ENCODE measurements at places on chromosomes 7 and 10.

DNA sequence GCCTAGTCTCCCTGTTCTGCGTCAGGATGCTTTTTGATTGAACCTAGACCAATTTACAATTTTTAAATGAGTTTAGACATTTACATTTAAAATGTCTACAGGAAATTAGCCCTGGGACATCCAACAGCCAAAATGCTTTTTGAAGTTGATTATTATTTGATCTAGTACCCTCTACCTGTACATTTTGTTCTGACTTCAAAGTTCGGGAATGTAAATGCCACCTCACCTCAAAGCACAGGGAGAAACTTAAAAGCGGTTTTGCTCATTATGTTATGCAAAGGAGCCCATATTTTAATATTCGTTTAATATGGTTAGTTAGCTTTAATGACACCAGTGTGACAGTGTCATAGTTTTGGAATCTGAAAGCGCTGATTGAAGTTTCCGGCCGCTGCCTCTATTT, 80.1 kb upstream of the FAM204A start:
- no peak for DNase-seq

DNA sequence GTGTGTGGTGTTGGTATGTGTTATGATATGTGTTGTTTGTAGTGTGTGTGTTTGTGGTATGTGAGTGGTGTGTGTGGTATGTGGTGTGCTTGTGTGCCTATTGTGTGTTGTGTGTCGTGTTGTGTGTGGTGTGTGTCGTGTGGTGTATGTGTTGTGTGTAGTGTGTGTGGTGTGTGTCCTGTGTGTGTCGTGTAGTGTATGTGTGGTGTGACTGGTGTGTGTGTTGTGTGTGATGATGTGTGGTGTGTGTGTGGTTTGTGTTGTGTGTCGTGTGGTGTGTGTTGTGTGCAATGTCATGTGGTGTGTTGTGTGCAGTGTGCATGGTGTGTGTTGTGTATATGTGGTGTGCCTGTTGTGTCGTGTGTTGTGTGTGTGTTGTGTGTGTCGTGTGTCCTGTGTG, 144.6 kb downstream of the DNAJB6 start:
- DNase-seq: no peak

DNA sequence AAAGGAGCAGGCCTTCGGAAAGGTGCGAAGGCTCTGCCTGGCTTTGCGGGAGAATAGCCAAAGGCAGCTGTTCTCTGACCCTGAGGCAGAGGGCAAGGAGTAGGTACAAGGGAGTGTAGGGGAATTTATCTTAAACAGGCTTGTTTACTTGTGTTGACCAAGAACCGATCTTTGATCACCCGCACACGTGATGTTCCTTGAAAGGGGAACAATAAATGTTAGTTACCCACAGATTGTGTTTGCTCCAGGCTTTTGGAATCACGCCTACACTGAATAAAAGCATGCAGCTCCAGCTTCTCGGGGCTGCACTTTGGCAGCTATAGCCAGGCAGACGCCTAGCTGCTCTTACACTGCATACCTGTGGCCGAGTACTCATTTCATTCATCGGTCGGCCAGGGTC, 420.8 kb downstream of the PHF14 start:
- DNase-seq: no peak

GRCh38 chr10:1448252-1448930, 288.9 kb downstream of the ADARB2 start:
- no peak for DNase-seq

GRCh38 chr7:68718097-68718551, 880.2 kb upstream of the AUTS2 start:
- no peak for DNase-seq

DNA sequence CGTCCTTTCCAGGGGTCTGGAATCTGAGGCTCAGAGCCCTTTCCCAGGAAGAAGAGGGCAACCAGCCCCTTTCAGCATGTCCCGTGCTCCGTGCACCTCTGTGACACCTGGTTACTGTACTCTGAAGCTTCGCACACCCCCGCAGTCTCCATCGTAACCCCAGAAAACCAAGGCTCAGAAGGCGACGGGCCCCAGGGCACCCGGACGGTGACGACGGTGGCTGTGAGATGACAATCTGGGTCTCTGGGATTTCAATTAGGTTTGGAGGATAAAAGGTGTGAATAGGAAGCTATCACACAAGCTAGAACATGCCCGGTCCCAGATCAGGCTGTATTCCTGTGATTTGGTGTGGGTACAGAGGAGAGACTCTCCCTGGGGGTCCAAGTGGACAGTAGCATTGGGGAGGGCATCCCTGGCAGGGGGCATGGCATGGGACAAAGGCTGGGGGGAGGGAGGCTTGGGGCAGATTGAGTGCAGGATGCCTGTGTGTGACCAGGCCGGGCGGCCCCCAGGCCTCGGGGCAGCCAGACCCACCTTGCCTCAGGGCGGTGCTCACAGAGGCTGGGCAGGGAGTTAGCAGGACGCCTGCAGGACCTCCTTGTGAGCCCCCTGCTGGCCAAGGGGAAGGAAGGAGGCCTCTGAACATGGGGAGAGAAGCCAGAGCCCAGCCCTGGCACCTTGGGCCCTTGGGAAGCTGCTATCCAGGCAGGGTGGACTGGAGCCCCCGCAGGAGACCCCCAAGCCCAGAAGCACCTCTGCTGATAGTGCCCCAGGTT, 23.4 kb upstream of the PSMG3 start:
- DNase-seq: no peak

DNA sequence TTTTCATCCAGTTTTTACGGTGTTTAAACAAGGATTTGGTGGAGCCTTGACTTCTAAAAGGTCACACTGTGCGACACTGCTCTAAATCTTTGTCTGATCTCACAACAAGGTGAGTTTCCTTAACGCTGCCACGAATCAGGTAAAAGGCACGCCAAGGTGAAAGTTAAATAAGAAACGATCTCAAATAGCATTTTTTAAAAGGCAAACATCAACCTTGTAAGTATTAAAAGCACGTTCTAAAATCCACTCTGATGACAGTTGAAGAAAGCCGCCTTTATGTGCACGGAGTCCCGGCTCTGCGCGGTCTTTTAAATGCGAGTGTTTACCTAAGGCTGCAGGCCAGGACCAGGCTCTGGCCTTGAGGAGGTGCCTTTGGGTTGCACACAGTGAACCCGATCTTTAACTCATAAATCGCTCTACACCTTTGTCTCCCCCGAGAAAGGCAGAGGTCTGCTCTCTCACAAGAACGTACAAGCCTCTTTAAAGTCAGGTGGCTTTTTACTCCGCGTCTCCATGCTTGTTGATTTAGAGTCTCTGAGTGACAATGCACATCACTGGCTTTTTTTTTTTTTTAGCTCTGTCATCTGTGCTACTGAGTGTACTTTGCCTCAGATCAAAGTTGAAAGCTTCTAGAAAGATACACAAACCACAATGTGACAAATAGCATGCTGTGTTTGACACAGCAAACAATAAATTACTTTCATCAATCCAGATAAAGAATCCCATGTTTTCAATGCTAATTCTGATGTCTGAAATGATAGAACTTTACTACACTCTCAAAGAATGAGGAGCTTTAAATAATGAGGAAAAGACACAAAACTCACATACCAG, 25.9 kb upstream of the RNF32 start:
- no peak for DNase-seq

- DNase-seq: no peak
These were observed 228.3 kb downstream of the BUB3 start for GRCh38 chr10:123382491-123382890.

DNA sequence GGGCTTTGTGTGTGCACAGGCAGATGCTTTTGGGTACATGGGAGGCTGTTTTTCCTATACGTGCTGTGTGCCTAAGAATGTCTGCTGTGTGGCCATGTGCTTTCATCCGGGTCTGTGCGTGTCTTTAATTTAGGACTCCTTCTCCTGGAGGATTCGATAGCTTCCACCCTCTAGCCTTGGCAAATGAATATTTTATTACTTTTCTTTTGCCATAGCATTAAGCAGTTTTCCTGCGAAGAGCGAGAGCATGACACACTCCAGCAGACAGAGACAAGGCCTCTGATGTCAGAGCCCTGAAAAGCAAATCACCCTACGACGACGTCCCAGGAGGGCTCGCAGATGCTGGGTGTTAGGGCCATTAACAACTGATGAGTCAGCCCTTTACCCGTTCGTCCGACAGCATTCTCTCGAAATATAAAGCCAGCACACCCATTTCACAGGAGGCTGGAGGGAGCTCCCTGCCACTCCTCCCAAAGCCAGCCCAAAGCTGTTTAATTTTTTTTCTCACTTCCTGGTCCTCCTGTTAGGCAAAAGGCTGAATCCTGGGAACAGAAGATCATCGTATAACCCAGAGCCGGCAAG, 311.3 kb upstream of the ZMIZ1 start:
- DNase-seq: no peak

GRCh38 chr10:47136866-47137265, 163.1 kb upstream of the GDF10 start:
- DNase-seq: no peak

Data from MG63 (cell line).